Psoas muscle (tissue), 8 donors: ENCODE measurements at places on chromosomes 5 and 9. TPM values are rescaled to one million over a fixed set of nuclear protein-coding genes. Genes with fewer than 3 reads are reported as not detected.

The OBP2B gene
- not detected for total RNA-seq

- H3K4me3 ChIP-seq: no peak overlapping the region
- peaks cover 8% of the 10 kb centered on the region for H3K36me3 ChIP-seq
- H3K4me1 ChIP-seq: no peaks in the 10 kb centered on the region
- no peaks in the 10 kb centered on the region for H3K27me3 ChIP-seq
- H3K27ac ChIP-seq: no peak overlapping the region
These were observed 49.1 kb downstream of the MTREX start for GRCh38 chr5:55356896-55357295.

The NUTM2F gene
- not detected for total RNA-seq

DNA sequence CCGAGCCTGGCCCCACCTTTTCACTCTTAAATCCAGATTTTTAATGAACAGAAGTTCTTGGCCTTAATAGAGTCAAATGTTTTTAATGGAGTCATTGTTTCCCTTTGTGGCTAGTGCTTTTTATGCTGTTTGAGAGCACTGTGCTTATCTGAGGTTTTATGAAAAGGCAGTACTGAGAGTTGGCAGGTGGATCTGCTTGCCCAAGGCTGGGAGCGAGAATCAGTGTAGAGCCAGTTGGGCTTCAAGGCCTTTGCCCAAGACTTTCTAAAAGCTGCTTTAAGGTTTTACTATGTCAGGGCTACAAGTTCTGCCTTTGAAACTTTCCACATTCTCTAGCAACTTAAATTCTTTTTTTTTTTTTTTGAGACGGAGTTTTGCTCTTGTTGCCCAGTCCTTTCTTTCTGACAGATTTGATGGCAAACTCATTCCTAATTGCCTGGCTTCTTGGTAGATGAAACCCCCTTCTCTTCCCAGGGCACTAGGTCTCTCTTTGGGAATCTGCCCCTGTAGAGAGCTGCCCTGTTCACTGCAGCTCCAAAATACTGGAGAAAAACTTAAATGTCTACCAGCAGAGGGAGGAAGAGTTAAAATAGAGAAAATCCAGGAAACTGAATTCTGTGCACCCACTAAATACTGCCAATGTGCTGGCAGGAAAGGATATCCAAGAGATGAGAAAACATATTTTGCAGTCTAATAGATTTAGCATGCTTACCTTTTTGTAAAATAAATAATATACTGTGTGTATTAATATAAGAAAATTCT is 36.9 kb upstream of the CDK20 start:
- no peaks in the 10 kb centered on the region for H3K27me3 ChIP-seq
- H3K4me3 ChIP-seq: no peak overlapping the region
- DNase-seq: no peak
- no peaks in the 10 kb centered on the region for H3K36me3 ChIP-seq

The NTNG2 gene
- total RNA-seq: 0.36 TPM
